BE2C (cell line): ENCODE measurements at places on chromosomes 3 and 15.

- DNase-seq = no peak
These were observed 130.1 kb upstream of the CCDC54 start for GRCh38 chr3:107247116-107247515.

GRCh38 chr3:184765047-184765729 is 46.8 kb upstream of the VPS8 start:
- DNase-seq = no peak

- DNase-seq = no peak
These were observed 31.6 kb upstream of the GNB4 start for GRCh38 chr3:179482857-179483256.

DNA sequence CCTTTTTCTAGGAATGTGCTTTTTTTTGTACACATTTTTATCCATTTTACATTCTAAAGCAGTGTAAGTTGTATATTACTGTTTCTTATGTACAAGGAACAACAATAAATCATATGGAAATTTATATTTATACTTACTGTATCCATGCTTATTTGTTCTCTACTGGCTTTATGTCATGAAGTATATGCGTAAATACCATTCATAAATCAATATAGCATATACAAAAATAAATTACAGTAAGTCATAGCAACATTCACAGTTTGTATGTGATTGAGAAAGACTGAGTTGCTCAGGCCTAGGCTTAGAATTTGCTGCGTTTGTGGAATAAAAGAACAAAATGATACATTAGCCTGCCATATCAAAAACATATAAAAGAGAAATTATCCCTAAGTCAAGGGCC is 16.5 kb downstream of the THBS1 start:
- DNase-seq = no peak

- DNase-seq = no peak
These were observed 37.4 kb downstream of the POLQ start for GRCh38 chr3:121508389-121508788.

DNA sequence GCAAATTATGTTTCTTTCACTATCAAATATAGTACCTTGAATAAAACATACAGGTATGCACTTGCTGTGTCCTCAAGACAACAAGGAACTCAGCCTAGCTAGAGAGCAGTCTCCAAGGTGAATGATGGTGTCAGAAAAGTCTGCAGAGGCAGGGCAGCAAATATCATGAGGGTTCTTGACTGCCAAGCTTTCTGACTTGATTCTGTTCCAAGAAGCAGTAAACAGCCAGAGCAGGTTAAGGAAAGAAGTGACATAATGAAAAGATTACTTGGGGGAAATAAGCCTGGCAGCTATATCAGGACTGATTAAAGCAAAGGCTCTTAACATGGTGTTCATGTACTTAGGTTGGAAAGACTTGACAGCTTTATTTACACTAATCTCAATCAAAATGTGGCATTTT is 192.2 kb upstream of the GADL1 start:
- DNase-seq = no peak

GRCh38 chr3:170295586-170295985 is 61.9 kb upstream of the SKIL start:
- DNase-seq = no peak

DNA sequence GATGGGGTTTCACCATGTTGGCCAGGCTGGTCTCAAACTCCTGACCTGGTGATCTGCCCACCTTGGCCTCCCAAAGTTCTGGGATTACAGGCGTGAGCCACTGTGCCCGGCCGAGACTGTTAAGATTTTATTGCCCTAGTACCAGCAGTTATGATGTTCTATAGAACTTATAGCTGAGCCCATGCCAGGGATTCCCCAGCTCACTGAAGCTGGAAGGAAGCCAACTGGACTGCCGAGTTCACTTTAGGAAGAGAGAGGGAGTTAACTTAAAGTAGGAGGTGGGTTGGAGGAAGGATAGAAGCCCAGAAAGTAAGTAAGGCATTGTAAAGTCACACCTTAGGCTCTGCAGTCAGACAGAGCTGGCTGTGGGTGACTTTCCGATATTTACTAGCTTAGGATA is 101.1 kb upstream of the BOC start:
- DNase-seq = no peak

DNA sequence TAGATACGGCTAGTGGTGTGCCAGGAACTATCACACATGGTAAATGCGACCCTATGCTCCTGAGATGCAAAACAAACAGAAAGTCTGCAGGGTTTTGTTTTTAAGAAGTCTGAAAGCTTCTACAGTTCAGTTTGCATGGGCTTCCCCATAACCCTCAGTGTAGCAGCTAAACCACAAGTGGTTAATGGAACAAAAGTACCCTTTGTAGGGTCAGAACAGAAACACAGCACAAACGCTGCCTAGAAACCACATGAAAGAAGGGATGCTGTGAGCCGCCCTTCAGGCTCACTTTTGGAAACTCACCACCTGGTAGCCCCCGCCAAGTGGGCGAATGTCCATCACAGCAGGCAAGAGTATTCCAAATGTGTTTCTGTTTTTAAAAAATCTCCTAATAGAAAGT is 46.2 kb downstream of the CTDSPL start:
- no peak for DNase-seq
